Activated CD4-positive, CD25-positive, alpha-beta regulatory T cell treated with anti-CD3 and anti-CD28 coated beads, Interleukin-2, amount 50 U/mL, for 72 hours (primary cell): ENCODE measurements at places on chromosomes 7 and 10.

DNA sequence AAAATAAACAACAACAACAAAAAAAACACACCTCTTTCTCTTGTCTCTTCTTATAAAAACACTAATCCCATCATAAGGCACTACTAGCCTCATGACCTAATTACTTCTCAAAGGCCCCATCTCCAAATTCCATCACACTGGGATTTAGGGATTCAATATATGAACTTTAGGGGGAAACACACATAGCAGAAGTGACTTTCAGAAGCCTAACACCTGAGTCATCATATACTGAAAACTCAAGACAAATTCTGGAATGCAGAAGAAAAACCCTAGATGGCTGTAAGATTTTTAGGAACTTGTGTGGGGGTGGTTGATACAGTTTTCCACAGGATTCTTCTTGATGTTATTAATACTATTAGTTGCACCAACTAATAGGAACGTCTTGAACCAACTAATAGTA lies 33.7 kb upstream of the CSTF2T start:
- DNase-seq: no peak

GRCh38 chr7:44367475-44368043 lies 42.2 kb upstream of the CAMK2B start:
- DNase-seq: no peak

- no peak for DNase-seq
Observed at GRCh38 chr10:84233940-84234339, 7.4 kb downstream of the LRIT1 start.

GRCh38 chr10:122363722-122364463 lies 10.6 kb upstream of the PLEKHA1 start:
- DNase-seq: no peak

- DNase-seq: no peak
Observed at GRCh38 chr10:28139138-28139537, 140.3 kb upstream of the ODAD2 start.
